ENCODE measurements at places on chromosomes 4 and X.

DNA sequence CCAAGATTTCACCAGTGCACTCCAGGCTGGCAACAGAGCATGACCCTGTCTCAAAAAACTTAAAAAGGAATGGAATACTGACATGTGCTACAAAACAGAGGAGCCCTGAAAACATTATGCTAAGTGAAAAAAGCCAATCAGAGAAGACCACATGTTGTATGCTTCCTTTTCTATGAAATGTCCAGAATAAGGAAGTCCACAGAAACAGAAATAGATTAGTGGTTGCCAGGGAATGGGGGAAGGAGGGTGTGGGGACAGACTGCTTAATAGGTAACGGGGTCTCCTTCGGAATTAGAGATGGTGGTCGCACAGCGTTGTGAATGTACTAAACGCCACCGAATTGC is 30.1 kb upstream of the KIAA0232 start:
- DNase-seq, result no peak

DNA sequence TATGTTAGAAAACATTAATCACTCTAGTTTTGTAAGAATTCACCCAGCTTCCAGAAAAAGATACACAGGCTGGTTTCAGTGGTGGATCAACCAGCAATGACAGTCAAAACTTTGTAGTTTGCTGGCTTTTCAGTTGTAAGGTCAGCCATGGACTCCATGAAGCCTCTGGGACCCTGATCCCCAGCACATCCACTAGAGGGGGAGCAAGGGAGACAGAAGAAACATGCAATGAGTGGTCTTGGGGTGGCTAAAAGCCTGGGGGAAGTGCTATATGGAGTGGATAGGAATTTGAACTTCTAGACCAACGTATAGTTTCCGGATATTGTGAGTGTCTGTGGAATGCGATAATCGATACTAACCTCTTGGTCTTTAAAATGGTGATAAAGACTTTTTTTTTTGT is 72.7 kb downstream of the AFF2 start:
- no peak for DNase-seq

DNA sequence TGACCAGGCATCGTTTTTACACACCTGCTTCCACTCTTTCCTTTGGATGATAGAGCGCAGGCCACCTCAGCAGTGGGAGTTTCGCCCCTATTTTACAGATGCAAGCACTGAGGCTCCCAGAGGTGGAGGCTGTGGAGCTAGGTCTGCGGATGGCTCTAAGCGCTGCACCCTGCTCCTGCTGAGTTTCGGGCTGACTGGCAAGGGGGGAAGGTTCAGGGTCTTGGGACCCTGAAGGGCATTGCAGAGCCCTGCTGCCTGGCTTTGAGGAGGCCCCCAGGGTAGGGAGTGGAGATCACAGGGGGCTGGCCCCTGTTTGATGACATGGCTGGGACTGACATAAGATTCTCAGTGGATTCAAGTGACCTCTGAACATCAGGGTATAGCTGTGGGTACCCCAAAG is 62.8 kb upstream of the NKX1-1 start:
- DNase-seq, result no peak

- no peak for DNase-seq
Observed at GRCh38 chr4:40940317-40940741, 190.6 kb downstream of the NSUN7 start.

GRCh38 chrX:154545673-154546274 is 872 bp downstream of the G6PD start:
- no peak for DNase-seq

- DNase-seq, result no peak
Observed at GRCh38 chrX:1264556-1264955, 4.1 kb upstream of the CSF2RA start.

DNA sequence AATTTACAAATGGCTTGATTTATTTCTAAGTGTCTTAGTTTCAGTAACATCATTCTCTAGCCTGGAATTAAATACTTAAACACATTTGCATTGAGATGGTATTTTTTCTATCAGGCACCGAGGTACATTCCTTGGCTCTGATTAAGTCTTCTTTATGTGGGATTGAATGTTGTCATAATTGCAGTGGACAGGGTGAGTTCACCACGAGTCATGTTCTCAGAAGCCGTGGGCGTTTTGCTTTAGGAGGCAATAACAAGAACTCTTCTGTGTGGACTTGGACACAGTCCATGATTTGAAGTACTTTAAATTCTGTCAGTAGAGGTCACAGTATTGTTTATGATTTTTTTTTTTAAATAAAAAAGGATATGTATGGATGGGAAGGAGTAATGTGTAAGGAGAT is 57.1 kb upstream of the EFHC2 start:
- peak; percentile 2 for DNase-seq

GRCh38 chrX:155086961-155087735 is 15.8 kb downstream of the BRCC3 start:
- DNase-seq, result no peak

DNA sequence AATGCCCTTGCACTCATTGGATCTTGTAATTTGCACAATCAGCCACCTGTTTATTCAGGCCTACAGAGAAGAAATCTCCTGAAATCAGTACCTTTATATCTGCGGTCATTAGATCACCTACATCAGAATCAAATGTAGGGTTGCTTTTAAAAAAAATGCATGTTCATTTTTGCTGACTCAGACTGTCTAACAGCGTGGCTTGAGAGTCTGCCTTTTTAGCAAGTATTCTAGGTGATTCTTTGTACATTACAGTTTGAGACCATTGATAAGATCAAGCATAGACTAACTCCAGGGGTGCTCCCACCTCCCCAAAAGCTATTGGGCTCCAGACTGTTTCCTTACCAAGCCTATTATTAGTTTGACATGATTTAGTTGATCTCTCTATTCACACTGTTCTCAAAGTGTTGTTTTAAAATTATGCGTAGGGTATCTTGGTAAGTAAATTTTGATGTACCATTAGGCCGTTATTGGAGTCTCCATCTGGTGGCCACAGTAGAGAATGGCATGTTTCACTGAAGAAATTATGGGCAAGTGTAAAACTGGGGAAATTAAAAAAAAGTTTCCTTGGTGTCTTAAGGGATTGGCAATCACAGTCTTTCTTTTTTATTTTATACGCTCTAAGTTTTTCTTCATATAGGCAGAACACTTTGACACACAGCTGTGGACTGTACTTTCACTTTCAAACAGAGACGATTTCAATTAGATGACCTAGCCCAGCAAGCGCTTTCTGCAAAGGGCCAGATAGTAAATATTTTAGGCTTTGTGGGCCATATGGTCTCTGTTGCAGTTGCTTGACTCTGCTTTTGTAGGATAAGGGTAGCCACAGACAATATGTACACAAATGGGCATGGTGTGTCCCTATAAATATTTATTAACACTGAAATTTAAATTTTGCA is 33.7 kb upstream of the MSL3 start:
- no peak for DNase-seq

GRCh38 chrX:65740909-65741308 is 73.5 kb downstream of the MSN start:
- DNase-seq, result no peak

GRCh38 chr4:143186649-143187048 is 1.9 kb downstream of the USP38 start:
- DNase-seq, result no peak

DNA sequence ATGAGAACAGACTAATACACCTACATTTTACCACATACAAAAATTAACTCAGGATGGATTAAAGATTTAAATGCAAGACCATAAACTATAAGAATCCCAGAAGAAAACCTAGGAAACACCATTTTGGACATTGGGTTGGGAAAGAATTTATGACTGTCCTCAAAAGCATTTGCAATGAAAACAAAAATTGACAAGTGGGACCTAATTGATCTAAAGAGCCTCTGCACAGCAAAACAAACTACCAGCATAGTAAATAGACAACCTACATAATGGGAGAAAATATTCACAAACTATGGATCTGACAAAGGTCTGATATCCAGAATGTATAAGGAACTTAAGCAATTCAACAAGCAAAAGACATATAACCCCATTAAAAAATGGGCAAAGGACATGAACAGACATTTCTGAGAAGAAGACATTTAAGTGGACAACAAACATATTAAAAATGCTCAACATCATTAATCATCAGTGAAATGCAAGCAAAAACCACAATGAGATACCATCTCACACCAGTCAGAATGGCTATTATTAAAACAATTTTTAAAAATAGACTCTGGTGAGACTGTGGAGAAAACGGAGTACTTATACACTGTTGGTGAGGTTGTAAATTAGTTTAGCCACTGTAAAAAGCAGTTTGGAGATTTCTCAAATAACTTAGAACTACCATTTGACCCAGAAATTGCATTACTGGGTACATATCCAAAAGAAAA is 221.7 kb upstream of the DIPK2B start:
- DNase-seq, result no peak

DNA sequence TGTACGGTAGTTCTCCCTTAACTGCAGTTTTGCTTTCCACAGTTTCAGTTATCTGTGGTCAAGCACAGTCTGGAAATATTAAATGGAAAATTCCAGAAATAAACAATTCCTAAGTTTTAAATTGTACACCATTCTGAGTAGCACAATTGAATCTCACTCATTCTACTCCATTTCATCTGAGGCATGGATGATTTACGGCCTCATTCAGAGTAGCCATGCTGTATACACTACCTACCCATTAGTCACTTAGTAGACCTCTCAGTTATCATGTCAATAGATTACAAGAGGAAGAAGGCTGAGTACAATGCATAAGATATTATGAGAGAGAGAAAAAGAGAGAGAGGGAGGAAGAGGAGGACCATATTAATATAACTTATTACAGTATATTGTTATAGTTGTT is 77.5 kb downstream of the ENOX2 start:
- DNase-seq, result no peak

- no peak for DNase-seq
Observed at GRCh38 chr4:15781427-15782095, 3.4 kb downstream of the CD38 start.

DNA sequence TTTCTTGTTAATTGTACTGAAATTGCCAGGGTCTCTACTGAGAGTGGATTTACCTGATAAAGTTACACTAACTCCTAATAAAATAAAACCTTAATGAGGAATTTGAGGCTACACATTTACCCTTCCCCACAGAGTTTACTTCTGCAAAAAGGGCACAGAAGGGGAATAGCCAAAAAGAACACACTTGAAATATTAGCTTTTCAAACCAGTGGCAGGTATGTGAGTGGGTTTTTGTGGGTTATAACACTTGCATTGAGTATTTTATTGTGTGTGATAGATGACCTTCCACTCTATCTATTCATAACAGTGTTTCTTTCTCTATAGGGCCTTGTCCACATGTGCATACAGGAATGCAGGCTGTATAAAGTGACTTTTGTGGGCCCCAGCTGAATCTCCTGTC is 5.0 kb upstream of the GPR174 start:
- no peak for DNase-seq

DNA sequence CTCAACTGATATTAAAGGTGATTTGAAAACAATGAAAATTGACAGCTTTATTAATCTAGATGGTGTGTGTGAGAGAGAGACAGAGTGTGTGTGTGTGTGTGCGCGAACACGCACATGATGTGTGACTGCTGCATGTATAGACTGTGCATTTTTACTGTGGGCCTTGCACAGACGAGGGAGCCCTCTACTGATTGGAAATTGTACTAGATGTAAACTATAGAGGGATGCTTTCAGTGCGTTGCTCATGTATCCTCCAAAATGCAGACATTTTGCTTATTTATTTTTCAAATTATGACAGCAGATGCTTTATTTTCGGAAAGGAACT is 168.4 kb upstream of the GK2 start:
- DNase-seq, result no peak

DNA sequence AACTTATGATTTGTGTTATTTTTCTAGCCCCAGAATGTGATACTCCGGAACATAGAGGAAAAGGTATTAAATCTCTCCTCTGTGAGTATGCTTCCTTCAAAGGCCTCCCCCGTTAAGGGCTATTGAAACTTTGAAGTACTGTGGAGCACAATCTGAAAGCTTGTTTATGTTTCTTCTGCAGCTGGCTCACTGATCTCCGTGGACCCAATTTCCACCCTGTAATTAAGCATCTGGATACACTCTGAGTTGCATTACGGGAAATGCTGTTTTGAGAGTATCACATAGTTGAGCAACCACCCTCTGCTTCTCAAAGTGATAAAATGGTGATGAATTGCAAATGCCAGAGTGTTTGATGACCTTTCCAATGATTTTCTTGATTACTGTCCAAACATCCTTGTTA is 296.8 kb upstream of the PABPC5 start:
- no peak for DNase-seq

GRCh38 chrX:9890681-9891091 is 76.5 kb upstream of the CLDN34 start:
- DNase-seq, result no peak

- no peak for DNase-seq
Observed at GRCh38 chrX:15956681-15957080, 102.1 kb upstream of the AP1S2 start.

DNA sequence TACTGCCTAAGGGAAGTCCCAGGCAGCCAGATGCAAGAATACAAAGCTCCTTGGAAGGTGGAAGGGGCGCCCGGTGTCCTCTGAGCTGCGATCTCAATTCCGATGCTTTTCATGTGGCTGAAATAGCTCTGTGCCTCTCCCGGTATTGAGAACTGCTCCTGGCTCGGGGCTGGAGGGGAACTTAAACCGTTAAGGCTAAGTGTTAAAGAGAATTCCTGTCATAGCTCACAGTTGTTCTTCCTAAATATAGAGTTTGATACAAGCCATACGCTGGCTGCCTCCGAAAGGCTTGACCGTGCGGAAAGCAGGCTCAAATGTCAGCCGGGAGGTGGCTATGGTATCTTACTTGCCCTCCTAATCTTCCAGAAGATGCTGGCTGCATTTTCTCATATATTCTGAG is at the start of gene SMPX:
Gene SMPX, minus strand, starts transcription at position 157 of the 400 bp plus-strand sequence. CDS start 3,826 bp downstream, outside the sequence.
- DNase-seq, result no peak

DNA sequence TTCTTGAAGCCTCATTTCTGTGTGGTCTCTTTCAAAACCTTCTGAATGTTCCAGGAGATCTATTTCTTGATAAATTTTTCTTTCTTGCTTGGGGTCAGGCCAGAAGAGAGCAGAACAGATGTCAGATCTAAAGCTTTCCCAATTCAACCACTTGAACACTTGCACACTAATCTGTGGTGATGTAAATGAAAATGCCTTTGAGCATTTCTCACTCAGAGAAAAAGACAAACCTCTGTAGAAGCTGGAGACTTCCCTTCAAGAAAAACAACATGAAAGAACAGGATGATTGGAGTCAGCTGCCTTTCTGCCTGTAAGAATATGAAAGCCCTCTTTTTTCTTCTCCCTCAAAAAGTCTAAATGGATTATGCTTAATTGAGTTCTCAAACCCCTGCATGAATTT is 11.2 kb downstream of the IGFBP7 start:
- no peak for DNase-seq

GRCh38 chr4:10075158-10075863 is 41.3 kb downstream of the WDR1 start:
- no peak for DNase-seq

DNA sequence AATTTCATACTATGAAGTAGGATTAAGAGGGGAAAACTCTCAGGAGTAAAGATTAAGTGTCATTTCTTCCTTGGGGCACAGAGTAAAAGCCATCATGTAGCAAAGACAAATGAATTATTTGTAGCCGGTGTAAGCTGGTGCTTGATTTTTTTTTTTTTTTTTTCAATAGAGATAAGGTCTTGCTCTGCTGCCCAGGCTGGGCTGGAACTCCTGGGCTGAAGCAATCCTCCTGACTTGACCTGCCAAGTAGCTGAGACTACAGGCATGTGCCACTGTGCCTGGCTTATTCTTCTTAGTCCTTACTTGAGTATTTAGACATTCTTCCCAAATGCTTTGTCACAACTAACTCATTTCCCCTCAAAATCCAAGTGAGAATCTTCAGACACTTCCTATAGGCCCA is 125.7 kb downstream of the STOX2 start:
- DNase-seq, result no peak

- DNase-seq, result no peak
Observed at GRCh38 chr4:77773101-77773500, 46.1 kb downstream of the CNOT6L start.
